ENCODE measurements at places on chromosomes 16 and 17.

DNA sequence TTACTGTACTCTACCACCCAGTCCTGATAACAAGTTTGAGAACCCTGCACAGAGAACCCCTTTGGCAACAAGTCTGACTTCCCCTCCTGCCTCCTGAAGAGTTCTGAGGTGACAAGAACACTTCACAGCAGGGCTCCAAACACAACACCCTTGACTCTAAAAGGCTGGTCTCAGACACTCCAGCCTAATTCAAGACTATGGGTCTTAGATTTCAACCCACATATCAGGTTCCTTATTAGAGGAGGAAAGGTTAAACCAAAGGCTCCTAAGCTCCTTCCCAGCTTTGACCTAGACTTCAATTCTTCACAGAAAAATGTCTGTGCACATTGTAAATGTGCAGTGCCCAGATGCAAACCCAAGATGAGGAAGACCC, 23.0 kb downstream of the RANBP10 start:
- no peak for DNase-seq

- no peak for DNase-seq
Observed at GRCh38 chr16:28556914-28557320, 3.2 kb downstream of the SGF29 start.

- DNase-seq = no peak
Observed at GRCh38 chr17:45332989-45333701, 16.3 kb upstream of the MAP3K14 start.

DNA sequence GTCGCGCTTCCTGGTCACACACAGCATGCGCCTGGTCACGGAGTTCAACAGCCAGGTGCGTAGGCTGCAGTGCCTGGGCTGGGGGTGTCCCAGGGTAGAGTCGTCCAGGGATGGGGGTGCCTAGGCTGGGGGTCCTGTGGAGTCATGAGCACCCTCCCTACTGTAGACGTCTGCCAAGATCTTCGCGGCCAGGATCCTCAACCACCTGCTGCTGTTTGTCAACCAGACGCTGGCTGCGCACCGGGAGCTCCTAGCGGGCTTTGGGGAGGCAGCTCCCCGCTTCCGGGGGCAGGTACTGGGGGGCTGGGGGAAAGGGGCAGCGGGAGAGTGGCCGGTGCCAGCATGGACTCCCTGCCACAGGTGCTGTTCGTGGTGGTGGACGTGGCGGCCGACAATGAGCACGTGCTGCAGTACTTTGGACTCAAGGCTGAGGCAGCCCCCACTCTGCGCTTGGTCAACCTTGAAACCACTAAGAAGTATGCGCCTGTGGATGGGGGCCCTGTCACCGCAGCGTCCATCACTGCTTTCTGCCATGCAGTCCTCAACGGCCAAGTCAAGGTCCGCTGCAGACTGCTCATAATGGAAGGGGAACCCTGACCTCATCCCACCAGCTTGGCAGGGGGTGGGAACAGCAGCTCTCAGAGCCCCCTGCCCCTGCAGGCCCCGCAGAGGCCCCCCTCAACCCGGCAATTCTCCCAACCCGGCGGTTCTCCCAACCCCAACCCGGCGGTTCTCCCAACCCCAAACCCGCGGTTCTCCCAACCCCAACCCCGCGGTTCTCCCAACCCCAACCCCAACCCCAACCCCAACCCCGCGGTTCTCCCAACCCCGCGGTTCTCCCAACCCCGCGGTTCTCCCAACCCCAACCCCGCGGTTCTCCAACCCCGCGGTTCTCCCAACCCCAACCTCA, 2.4 kb downstream of the PDIA2 start:
- no peak for DNase-seq

- no peak for DNase-seq
Observed at GRCh38 chr17:573036-573435, 141.6 kb downstream of the VPS53 start.

- DNase-seq = no peak
Observed at GRCh38 chr16:3112881-3113574, 642 bp downstream of the ZNF205 start.

DNA sequence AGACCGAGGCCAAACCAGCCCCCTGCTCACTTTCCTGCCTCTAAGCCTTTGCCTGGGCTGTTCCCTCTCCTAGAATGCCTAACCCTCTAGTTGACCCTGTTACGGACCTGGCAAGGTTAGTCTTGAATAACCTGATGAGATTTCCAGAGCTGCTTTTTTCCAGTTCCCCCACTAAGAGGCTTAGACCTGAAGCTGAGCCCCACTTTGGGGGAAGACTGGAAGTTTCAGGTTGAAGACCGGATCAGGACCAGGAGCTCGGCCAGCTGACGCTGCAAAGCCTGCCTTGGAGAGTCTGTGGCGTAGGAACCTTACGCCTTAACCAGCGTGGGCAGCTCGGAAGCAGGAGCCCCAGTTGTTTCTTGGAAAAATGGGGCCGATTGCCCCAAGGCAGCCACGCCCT, 129.8 kb downstream of the OR1D5 start:
- no peak for DNase-seq

- no peak for DNase-seq
Observed at GRCh38 chr16:57621521-57622271, 6.7 kb upstream of the ADGRG1 start.

- no peak for DNase-seq
Observed at GRCh38 chr17:41540921-41541625, 13.0 kb upstream of the KRT19 start.

- no peak for DNase-seq
Observed at GRCh38 chr16:22814711-22815105, 746 bp downstream of the HS3ST2 start.

- no peak for DNase-seq
Observed at GRCh38 chr17:15947976-15948752, 3.2 kb downstream of the ADORA2B start.

GRCh38 chr16:4801962-4802658, at the start of gene ROGDI:
Gene ROGDI, minus strand, starts transcription at chr16:4802633. Its CDS starts 62 bp downstream, at chr16:4802571.
- peak; percentile 49 for DNase-seq
